ENCODE measurements at places on chromosomes 4 and X. TPM values are rescaled to one million over a fixed set of nuclear protein-coding genes. Genes with fewer than 3 reads are reported as not detected.

GRCh38 chr4:11783588-11783987, 354.9 kb upstream of the HS3ST1 start:
- no peak for DNase-seq

DNA sequence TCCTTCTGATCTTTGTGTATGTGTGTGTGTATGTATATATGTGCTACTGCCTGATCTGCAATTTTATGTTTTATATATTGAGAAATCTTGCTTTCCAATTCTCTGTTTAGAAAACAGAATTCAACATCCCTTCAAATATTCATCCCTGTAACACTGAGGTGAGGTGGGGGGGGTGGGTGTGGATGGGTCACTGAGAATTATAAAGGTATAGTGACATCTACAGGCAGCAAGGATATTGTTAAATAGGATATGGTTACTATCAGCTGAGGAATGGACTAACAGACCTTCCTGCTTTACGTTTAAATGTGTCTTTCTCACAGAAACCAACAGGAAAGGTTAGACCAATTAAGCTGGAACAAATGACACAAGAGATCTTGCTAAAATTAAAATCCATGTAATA, 19.0 kb upstream of the MAGEB2 start:
- DNase-seq, result peak; percentile 8

- no peak for DNase-seq
Observed at GRCh38 chr4:169259271-169259670, 11.5 kb downstream of the SH3RF1 start.

The XKRX gene
- polyA plus RNA-seq, result 0.61 TPM

- no peak for DNase-seq
Observed at GRCh38 chr4:159697322-159698283, 594.7 kb downstream of the RAPGEF2 start.

DNA sequence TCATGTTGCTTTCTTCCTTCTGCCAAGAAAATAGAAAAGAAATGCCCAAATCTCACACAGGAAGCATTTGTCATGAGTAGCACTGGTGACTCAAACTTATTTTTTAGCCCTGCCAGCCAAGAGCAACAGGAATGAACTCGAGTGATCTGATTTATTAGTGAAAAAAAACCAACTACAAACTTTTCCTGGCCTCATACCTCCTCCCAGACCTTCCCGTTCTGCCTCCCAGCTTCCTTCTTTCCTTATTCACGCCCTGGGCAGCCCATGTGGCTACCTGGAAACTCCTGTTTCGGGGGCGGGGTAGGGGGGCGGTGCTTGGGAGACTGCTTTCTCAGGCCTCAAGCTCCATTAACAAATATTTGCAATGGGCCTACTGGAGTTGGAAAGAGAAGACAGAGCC, 178.5 kb downstream of the NHS start:
- DNase-seq, result no peak

DNA sequence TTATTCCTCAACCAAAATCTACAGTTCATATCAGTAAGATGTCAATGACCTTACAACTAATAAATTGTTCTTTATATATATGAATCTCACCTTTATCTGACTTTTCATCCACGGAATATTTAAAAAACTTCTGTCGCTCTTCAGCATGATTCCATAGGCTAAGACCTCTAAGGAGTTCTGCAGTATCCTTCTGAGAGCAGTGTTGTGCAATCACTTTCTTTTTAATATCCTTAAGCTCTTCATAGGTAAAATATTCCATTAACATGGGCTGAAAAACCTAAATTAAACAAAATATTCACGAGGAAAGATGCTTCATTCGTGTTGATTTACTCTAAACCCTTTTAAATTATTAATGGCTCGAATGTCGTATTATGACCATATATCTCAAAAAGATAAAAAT, 16.7 kb downstream of the FBXL5 start:
- DNase-seq, result no peak

- DNase-seq, result no peak
Observed at GRCh38 chr4:93217431-93217830, 611.1 kb upstream of the ATOH1 start.

DNA sequence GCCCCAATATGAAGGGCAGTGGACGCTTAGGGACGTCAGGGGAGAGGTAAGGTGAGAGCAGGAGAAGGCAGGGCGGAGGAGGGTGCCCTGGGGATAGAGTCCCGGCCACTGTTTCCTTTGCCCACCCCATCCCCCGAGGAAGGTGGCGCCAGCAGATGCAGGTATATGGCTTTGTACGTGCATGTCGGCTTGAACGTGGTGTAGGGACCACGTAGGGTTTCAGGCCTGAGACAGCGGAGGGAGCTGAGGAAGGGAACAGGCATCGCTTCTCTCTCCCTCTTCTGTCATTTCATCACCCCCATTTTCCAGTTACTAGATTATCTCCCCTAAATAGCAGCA, 97.9 kb downstream of the PHKA2 start:
- no peak for DNase-seq

The ESX1 gene
- polyA plus RNA-seq, result not detected

DNA sequence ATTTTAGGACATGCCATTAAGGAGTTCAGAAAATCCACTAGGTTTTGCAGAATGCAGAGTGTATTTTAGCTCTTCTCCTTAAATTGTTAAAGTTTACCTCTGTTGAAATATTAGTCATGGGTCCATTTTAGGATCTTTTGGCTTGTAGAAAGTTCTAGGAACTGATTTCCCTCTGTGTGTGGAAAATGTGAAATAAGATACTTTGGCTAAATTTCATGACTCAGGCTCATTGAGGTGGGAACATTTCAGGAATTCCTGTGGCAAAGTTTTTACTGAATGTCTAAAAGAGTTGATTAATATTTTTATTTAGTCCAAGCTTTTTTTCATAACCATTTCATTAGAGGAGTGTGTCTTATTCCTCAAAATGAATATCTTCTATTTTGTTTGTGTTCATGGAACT, 7.0 kb downstream of the FHIP1A start:
- DNase-seq, result no peak

The FBXL5 gene
- 110 TPM for polyA plus RNA-seq

Measured in renal pelvis (tissue), 12 donors.